ENCODE measurements at places on chromosomes 16 and 17.

- DNase-seq = peak; percentile 94
Measured at GRCh38 chr16:88069397-88070168, 118.3 kb downstream of the BANP start.

GRCh38 chr16:19137201-19138128 is 23.7 kb downstream of the ITPRIPL2 start:
- no peak for DNase-seq

- no peak for DNase-seq
Measured at GRCh38 chr17:64477849-64478248, 19.0 kb downstream of the POLG2 start.

GRCh38 chr16:56113223-56113622 is 78.1 kb upstream of the GNAO1 start:
- no peak for DNase-seq

DNA sequence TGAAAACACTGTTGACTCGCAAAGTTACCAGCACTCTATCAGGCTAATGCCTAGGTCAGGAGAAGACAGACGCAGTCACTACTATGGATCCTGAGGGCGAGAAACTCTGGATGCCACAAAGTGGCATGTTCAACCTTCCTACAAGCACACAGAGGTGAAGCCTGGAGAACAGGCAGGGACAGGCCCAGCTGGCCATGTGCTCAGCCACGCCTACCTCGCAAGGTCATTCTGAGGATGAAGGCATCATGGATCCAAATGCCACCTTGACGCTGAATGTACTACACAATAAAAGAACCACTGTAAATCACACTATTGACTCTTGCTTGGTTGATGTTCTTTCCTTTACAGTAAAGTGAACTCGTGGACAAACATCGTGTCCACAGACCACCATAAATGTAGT is 85.8 kb downstream of the ANKRD11 start:
- DNase-seq = no peak

DNA sequence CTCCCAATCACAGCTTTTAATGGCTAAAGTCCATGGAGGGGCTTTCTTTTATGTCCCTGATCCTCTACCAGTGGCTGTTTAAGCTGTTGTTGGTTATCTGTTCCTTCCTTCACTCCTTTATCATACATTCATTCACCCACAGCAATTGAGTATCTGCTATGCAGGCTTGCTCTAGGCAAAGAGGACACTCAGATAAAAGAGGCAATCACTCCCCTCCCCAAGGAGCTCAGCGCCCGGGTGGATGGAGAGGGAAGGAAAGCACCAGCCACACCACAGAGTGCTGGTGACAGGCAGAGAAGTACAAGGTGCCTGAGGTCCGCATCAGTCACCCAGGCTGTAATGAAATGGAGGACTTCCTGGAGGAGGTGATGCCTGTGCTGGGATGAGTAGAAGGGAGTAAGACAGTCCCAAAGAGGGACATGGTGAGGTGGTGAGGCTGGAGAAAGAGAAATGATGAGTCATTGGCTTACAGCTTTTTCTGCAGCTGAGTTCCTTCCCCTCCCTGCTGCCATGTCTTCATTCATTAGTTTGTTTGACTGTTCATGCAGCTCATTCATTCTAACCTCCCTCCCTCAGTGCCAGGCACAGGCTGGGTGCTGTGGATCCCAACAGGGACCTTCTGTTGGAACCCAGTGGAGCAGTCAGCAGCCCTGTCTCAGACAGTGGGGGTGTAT is 12.8 kb upstream of the NGFR start:
- no peak for DNase-seq

GRCh38 chr17:74271901-74272561 is 2.0 kb upstream of the DNAI2 start:
- DNase-seq = no peak

Measured in GM13977 (cell line).